Mucosa of gallbladder (tissue), 1 donor: ENCODE measurements at places on chromosomes 3 and 15. TPM values are rescaled to one million over a fixed set of nuclear protein-coding genes. Genes with fewer than 3 reads are reported as not detected.

Gene IL17RE
- 91.5 TPM for total RNA-seq

GRCh38 chr3:13522236-13522635, 26.7 kb upstream of the FBLN2 start:
- DNase-seq: no peak

- DNase-seq: no peak
These were observed 13.9 kb downstream of the MEX3B start for GRCh38 chr15:82031871-82032270.

- DNase-seq: peak; percentile 16
These were observed 3.9 kb upstream of the CAMKV start for GRCh38 chr3:49873623-49874022.

Gene HACD2
- total RNA-seq: 47.9 TPM

- DNase-seq: no peak
These were observed 24.7 kb downstream of the MINDY2 start for GRCh38 chr15:58795825-58796224.
